ENCODE measurements at places on chromosomes 4 and X.

DNA sequence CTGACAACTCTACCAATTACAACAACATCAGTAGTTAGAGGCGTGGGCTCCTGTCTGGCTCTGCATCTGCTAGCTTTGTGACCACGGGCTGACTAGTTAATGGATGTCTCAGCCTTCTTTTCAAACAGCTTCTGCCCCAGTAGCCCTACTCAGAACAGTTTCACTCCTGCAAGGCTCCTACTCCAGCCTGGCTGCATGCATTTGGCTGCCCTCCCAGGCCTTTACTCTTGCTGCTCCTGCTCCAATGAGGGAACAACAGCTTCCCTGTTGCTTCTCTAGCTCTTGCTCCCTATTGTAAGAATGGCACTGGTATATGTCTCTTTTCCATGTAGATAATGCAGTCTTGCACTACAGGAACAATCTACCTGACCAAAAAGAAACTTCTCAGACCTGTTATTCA lies 93.3 kb downstream of the TTC29 start:
- no peak for ATAC-seq

- ATAC-seq, result no peak
Observed at GRCh38 chrX:140425712-140426395, 79.0 kb downstream of the SOX3 start.

- no peak for ATAC-seq
Observed at GRCh38 chrX:150542846-150543229, 25.6 kb upstream of the MTM1 start.

- ATAC-seq, result no peak
Observed at GRCh38 chr4:15260758-15261157, 167.1 kb upstream of the C1QTNF7 start.

- no peak for ATAC-seq
Observed at GRCh38 chrX:81489987-81490386, 288.1 kb downstream of the SH3BGRL start.

- ATAC-seq, result no peak
Observed at GRCh38 chrX:69162361-69162865, 2.8 kb downstream of the PJA1 start.

DNA sequence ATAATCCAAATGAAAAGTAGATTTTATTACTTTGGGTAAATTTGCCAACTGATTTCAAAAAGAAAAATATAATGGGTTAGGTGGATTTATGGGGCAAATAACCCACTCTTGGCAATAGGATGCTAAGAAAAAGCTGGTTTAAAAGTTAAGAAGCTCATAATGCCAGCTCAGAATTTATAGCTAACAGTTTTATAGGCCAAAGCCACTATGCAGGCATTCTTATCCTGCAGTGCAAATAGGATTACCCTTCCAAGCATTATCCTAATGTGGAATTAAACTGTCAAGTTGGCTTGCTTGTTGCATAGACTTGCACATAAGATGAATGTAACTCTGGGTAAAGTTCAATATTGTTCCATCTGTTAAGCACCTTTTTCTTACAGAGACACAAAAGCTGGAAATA lies 703.0 kb downstream of the PCDH18 start:
- ATAC-seq, result no peak

DNA sequence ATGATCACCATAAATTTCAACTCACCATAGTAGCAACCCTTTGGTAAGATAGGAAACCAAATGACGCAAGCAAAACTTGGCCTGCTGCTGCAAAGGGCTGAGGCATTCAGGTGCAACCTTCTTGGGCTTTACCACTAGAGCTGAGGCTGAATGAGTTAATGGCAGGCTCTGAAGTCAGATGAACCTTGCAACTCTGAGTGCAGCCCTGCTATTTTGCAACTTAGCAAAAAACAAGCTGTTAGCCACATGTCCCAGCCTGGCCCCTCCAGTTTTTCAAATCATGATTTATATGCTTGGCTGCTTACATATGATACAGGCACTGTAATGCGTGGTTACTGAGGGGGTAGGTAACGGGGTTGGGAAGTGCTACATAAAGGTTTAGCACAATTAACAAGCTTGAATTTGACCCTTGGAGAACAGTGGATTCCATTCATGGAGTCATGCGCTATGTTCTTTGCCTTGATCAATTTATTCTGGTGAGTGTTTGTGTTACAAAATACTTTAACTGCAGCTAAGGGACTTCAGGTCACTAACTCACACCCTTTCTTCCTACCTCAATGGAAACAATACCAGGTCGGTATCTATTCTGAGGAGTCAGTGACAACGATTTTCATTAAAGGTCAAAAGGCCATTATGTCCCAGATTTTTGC lies 80.5 kb upstream of the PPARGC1A start:
- ATAC-seq, result no peak

GRCh38 chr4:1986578-1987210 lies 22.1 kb downstream of the NELFA start:
- no peak for ATAC-seq

DNA sequence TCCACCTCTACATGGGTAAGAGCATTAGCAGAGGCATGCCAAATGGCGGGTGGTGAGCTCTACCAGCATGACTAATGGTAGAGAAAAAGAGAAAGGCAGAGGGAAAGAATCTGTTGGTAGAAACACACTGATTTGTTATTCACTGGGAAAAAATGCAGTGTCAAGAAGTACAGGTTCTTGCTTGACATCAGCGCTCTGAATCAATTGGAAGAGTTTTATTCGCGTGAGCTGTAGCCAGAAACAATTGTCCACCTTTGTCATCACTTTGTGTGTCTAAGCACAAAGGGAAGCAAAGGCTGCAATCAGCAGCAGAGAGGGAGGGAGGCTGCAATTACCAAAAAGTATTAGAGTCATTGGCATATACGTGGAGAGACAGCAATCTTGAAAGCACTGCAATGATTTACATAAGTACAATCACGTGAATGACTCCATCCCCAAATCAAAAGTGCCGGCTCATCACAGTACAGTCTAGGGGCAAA lies 67.7 kb upstream of the HS3ST1 start:
- ATAC-seq, result no peak

GRCh38 chr4:141195095-141195707 lies 25.5 kb upstream of the ZNF330 start:
- ATAC-seq, result no peak

GRCh38 chrX:107713543-107714205 lies 61.9 kb downstream of the TSC22D3 start:
- no peak for ATAC-seq

- ATAC-seq, result no peak
Observed at GRCh38 chr4:91472046-91472445, 831.7 kb upstream of the GRID2 start.

DNA sequence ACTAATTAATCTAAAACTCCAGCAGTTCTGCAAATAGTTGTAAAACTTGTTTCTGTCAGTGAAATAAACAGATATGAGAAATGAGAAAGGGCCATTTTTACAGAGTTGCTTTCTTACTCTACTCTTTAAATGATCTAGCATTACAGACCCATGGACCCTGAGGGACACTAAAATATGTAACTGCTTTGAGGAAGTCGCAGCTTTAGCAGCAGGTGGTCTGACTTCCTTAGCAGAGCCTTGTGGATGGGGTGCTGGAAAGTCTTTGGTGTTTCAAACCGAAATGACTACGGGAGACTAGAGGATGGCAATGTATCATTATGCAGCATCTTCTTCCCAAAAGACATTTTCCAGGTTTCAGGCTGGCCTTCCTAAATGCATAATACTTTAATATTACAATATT lies 18.7 kb downstream of the SHISA3 start:
- ATAC-seq, result no peak

GRCh38 chr4:106194801-106195200 lies 121.2 kb downstream of the TBCK start:
- ATAC-seq, result no peak

GRCh38 chr4:6177587-6178197 lies 22.7 kb downstream of the JAKMIP1 start:
- no peak for ATAC-seq

- no peak for ATAC-seq
Observed at GRCh38 chrX:150790021-150790420, 96.8 kb downstream of the MTMR1 start.

DNA sequence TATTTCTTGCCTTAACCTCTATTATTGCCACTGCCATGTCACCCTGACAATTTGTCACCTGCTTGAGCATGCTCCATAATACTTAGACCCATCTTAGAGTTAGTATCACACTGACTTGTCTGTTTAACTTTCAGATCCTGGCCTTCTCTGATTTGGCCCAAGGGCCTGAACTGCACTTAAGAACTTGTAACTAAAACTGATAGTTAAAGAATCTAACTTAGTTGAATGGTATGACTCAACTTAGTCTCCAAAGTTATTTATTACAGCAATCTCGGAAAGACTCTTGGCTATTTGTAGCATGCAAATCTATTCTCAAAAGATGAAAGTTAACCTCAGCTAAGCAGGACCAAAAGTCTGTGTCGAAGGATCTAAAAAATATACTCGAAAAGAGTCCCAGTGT lies 72.3 kb downstream of the IGSF1 start:
- ATAC-seq, result no peak

GRCh38 chrX:46803140-46803539 lies 33.7 kb upstream of the RP2 start:
- ATAC-seq, result no peak

DNA sequence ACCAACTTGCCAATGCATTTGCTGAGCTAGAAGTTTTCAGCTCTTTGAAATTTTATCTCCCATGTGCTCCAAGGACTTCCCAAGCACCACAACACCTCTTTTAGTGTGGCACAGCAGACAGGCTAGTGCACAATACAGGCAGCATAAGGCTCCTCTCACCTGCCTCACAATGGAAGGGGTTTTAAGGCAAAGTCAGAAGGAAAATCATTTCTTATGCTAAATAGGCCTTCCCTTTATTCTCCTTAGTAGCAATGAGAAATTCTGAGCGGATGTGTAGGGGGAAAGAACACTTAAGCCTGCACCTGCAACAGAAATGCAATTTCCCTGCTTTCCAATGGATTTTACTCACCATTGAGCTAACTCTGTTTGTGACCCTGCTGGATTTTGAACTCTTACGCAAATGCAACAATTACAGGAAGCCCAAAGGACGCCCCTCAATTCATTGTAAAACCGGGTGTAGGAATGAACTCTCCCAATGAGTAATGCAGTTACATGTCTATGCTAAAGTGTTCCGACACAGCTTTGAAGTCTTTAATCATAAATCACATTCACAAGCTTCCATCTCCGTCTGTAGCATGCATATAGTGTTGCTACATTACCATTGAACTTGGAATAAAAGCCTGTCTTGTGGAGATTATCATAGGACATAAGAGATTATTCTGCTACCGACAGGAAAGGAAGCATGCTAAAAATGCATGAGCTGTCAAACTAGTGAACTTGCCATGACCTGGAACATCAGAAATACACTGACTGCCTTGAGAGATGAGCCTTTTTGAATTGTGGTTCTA lies 1084.9 kb downstream of the RPA4 start:
- ATAC-seq, result no peak

GRCh38 chr4:183455431-183456195 lies 11.2 kb downstream of the CDKN2AIP start:
- ATAC-seq, result no peak

- ATAC-seq, result no peak
Observed at GRCh38 chrX:141164406-141164805, 12.5 kb downstream of the LDOC1 start.

- ATAC-seq, result no peak
Observed at GRCh38 chr4:188867796-188868195, 728.6 kb downstream of the TRIML1 start.

- no peak for ATAC-seq
Observed at GRCh38 chr4:16582526-16582925, 315.9 kb downstream of the LDB2 start.

DNA sequence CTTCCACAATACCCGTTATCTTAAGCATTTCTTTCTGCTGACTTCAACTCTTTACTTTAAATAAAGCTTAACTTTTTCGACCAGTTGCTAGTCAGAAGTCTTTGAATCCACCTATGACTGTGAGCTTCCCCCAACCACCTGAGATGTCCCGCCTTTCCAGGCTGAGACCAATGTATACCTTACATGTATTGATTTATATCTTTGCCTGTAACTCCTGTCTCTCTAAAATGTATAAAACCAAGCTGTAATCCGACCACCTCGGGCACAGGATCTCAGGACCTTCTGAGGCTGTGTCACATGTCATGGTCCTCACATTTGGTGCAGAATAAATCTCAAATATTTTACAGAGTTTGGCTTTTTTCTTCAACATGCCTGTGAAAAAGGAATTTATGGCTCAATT lies 2.9 kb upstream of the TMEM164 start:
- no peak for ATAC-seq

- ATAC-seq, result no peak
Observed at GRCh38 chrX:121163443-121163842, 116.0 kb downstream of the GLUD2 start.

DNA sequence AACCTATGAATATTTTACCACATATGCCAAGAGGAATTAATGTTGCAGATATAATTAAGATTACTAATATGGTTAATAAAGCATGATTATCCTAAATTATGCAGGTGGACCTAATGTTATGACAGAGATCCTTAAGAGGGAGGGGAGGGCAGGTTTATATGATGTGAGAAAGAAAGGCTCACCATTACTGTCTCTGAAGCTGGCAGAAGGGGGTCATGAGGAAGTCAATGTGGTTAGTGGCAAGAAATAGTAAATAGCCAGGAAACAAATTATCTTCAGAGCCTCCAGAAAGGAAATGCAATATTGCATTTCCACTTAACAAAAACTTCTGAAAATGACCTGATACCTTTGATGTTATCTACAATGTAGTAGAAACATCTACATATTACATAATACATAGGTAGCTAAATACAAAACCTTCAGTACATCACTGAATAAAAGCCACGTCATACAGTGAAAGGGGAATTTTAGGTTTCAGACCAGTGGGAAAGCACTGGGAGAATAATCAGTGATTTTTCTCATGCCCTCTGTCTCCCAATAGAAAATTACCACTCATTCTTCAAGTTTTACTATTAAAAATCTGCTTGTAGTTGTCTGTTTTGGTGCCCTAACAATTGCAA lies 609.2 kb downstream of the SPOCK3 start:
- ATAC-seq, result no peak

GRCh38 chrX:29155286-29155685 lies 568.0 kb downstream of the IL1RAPL1 start:
- no peak for ATAC-seq

- ATAC-seq, result no peak
Observed at GRCh38 chr4:168451331-168451730, 29.0 kb downstream of the DDX60L start.

DNA sequence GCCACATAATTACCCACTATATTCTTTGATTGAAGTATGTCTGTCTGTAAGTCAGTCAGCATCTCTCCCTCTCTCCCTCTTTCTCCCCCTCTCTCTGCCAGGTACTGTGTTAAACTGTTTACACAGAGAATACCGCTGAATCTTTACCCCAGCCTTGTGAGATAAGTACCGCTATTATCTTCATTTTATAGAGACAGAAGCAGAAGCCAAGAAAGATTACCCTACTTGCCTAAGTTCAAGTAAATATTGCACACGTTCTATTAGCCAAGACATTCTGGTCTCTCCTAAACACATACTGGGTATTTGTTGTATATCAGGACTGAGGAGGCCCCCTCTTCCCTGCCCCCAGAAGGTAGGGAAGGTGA lies 695 bp upstream of the GPR101 start:
- no peak for ATAC-seq

GRCh38 chrX:22314692-22315091 lies 42.0 kb downstream of the CBLL2 start:
- ATAC-seq, result no peak

- no peak for ATAC-seq
Observed at GRCh38 chrX:20438871-20439526, 172.3 kb upstream of the RPS6KA3 start.
